ENCODE measurements at places on chromosomes 6 and 20.

GRCh38 chr6:46704562-46704961 lies 16.9 kb downstream of the TDRD6 start:
- peak; percentile 56 for DNase-seq

DNA sequence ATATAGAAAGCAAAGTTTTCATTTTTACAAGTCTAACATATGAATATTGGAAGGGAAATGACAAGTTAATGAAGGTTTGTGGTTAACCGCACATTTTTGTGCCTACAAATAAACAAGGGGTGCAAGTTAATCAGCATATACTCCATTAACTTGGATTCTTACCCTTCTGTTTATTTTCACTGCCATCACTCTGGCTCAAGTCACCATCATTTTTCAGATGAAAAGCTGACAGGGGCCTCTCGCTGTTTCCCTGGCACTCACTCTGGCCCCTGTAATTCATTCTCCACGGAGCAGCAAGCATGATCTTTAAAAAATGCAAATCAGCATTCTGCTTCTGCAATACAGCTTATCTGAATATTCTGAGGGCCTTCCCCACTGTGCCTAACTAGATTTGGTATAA lies 29.8 kb downstream of the APCDD1L start:
- peak; percentile 88 for DNase-seq

DNA sequence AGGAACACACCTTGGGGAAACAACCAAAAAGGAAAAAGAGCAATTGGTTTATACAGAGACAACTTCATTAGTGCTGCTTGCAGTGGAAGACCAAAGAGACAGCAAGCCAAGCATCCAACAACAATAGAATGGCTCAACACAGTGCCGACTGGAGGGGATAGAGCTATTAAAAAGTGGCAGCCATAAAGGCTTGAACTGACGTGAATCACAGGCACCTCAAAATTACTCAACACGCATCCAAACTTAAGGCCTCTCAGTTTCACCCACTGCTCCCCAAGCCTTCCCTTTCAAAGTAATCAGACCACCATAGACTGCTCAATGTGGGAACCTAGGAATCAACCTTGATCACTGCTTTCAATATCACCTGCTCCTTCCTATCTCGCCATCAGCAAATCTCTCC lies 9.7 kb downstream of the TNFRSF21 start:
- DNase-seq = no peak

DNA sequence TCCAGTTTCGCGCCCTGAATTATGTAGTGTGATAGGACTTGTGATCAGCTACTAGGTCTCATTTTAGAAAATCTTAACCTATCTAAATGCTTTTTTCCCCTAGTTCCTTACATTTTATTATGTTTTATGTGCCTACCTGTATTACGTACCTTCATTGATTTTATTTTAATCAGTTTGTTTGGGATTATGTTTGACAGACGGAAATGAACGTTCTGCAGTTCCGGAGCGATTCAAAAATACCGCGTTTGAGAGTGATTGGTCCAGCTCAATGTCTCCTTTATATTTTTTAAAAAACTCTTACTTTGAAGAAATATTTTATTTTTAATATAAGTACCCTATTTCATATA lies 114.3 kb upstream of the BTN3A2 start:
- peak; percentile 56 for DNase-seq

- no peak for DNase-seq
These were observed 147.4 kb downstream of the FOXC1 start for GRCh38 chr6:1757131-1757530.

DNA sequence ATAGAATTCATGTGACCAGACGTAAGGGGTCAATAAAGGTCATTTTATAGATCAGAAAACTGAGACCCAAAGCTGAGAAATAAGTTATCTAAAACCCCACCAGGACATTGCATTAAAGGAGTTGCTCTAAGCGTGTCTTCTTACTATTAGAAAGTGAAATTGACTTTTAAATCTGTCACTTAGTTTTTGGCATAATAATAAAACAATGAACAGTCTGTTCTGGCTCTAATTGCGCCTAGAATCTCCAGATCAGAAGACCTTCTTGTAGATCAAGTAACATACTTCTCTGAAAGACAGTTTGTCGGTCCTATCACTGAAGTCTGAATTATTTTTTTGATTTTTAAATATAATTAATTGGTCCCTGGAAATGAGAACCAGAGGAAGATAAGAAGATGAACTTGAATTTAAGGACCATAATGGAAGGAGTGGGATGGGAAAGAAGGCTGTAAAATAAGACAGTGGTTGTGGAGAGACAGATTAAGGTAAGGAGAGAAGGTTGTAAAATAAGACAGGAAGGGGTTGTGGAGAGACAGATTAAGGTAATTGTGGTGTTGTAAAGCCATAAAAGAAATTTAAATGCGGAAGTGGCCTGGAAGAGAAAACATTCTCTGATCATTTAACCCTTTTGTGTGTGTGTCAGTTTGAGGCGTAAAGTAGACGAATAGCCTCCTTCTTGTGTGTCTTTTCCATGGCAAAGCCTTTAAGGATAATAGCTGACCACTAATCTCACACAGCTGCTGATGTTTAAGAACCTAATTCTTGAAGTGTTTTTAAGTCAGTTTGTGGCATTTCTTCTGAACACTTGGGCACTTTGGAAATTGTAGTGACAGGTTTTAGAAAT lies 20.1 kb downstream of the TOP1 start:
- no peak for DNase-seq
